Epithelial cell of esophagus (primary cell): ENCODE measurements at places on chromosomes 1 and 21.
A peak's percentile ranks its signal among the peaks of the same experiment; 100 is the strongest.

- DNase-seq = no peak
These were observed 548.2 kb downstream of the PTPRU start for GRCh38 chr1:29784276-29785136.

DNA sequence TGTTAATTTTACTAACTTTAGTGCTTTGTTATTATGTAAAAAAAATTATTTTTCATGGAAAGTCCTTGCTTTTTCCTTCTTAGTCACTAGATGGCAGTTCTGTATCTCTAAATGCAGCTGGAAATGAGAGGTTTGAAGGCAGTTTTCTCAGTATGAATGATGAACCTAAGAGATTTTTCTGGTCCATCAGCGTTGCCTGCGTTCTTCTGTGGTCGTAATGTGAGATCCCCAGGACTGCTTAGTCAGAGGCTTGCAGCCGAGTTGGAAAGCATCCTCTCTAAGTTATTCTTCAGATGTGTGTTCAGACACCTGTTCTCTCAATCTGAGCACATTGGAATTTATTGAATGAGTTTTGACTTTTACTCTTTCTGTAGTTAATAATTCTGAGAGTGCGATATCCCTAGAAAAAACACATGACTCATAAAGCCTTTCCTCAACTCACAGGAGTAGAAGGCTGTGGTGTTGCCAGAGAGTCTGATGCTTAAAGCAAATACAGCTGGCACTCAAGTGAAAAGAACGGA lies 99.3 kb downstream of the FMN2 start:
- DNase-seq = peak; percentile 56

DNA sequence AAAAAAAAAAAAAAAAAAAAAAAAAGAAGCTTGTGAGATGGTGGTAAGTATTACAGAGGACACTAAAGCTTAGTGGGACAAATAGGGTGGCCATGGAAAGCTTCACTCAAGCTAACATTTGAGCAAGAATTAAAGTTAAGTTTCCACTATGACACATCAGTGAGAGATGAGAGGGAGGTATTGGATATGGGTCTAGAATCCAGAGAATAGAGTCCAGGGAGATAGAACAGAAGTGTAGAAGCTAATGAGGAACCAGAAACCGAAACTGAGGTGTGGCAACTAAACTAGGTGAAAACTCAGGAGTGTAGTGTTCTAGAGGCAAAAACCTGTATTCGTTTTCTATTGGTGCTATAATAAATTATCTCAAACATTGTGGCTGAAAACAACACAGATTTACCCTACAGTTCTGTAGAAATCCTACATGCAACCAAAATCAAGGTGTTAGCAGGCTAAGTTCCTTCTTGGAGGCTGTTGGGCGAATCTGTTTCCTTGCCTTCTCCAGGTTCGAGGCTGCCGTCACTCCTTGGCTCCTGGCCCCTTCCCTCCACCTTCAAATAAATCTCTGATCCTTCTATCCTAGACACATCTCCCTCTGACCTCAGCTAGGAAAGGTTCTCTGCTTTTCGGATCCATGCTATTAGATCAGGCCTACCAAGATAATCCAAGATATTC lies 36.2 kb downstream of the PTP4A2 start:
- DNase-seq = no peak

DNA sequence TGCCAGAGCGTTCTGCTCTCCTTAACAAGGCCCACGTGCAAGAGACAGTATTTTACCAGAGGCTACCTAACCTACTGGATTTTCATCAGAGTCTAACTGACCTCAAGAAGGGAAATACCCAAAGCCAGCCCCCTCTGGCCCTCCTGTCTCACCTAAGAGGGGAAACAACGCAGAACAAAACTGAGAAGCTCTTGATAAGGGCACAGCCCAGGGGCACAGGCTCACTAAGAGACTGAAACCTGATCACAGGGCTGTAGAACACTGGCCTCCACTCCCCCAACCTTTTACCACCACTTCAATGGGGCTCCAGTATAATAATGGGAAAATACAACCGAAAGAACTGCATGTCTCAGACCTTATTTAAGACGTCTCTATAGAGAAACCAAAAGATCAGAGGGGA lies 449.5 kb upstream of the CAMK1G start:
- DNase-seq = no peak

DNA sequence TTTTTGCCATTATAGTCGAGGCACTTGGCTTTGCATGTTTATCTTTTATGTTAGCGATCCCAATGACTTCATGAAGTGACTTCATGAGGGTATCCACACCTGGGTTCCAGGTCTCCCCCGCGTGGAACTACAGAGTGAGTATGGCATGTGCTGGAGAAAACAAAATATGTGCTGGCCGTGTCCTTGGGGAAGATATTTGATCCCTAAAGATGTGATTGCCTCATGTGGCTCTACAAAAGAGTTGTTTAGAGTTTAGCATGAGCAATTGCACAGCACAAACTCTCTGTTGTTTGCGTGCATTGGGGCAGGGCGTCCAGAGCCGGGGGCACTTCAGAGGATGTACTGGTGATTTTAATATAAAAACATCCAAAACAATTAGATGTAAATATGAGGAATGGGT lies 4.8 kb downstream of the IL10RB start:
- DNase-seq = no peak

GRCh38 chr1:180190091-180190490 lies 35.4 kb downstream of the QSOX1 start:
- DNase-seq = no peak

DNA sequence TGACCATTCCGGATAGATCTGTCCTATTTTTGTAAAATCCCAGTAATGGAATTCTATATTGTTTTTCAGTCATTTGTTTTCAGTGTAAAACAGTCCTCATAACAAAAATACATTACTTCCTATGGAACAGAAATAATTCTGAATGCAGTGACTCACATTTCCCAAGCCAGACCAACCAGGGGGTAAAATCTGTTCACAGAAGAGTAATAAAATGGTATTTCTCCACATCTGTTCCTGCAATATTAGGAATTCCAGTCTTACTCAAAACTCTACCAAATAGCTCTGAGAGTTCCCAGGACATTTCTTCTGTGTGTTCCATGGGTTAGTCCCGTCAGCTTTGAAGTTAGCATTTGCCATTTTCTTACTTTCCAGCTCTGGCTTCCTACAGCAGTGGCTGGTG lies 2.6 kb upstream of the DDR2 start:
- no peak for DNase-seq

- no peak for DNase-seq
These were observed 6.4 kb upstream of the WDR47 start for GRCh38 chr1:109048335-109048734.
